ENCODE measurements at places on chromosomes 1 and 21. TPM values are rescaled to one million over a fixed set of nuclear protein-coding genes. Genes with fewer than 3 reads are reported as not detected.

DNA sequence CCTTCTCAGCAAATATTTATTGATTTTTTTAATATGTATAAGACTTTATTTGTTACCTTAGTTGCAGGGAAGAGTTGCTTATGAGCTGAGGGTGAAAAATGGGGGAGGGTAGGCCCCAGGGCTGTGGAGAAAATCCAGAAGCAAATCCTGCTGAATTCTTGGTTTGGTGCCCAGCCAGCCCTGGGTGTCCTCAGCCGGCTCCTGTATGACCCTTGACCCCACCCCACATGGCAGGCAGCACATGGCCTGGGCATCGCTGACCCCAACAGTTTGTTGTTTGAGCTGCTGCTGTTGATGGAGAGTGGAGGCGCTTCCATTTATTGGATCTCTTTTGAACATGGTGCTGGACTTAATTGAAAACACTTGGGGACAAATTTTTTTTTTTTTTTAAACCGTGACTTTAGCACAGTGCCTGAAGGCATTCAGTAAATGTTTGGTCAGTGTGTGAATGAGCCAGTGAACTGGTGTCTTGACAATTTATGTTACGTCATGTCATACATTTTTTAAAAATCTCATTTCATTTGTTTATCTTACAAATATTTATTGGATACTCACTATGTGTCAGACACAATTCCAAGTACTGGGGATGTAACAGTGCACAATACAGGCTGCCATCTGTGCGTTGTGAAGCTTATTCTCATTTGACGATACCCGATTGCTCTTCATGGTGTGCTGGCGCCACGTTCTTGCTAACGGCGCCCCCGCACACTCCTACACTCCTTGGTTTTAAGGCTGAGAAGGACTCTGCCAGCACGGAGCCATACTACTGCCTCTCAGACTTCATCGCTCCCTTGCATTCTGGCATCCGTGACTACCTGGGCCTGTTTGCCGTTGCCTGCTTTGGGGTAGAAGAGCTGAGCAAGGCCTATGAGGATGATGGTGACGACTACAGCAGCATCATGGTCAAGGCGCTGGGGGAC, 98.8 kb downstream of the MTR start:
- DNase-seq: no peak

GRCh38 chr21:44985441-44986401, 45.9 kb downstream of the SLX9 start:
- peak; percentile 12 for DNase-seq

The PCBP3 gene
- 2.9 TPM for total RNA-seq

- DNase-seq: no peak
Observed at GRCh38 chr1:70008660-70009059, 196.7 kb downstream of the LRRC40 start.

The TNFSF18 gene
- total RNA-seq: not detected

The RAB42 gene
- total RNA-seq: 1.2 TPM

DNA sequence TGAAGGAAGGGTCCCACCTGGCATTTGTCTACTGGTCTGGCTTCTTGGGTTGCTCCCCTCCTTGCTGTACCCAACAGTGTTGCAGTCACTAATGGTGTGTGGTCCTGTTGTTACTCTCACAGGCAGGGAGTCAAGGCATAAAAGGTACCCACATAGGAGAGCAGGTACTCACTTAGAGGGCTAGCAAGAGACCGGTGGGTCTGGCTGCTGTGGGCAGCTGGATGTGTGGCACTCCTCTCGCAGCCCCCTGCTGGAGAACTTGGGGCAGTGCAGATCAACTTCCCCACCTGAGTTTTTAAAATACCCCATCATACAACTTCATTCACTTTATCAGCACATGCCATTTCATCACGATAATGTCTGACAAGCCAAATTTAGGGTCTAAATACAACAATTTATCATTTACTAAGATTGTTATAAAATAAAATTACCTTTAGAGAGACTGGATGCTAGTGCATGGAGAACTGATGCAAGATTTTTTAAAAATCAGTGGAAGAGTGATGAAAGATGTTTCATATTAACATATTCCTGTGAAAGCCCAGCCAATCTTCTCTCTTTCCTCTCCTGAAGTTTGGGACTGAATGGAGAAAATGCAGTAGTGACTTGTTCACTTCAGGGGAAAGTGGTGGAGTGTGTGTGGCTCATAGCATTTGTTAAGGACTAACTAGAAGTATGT, 42.8 kb downstream of the ACP6 start:
- DNase-seq: peak; percentile 35

The SLFNL1 gene
- total RNA-seq: 0.16 TPM

DNA sequence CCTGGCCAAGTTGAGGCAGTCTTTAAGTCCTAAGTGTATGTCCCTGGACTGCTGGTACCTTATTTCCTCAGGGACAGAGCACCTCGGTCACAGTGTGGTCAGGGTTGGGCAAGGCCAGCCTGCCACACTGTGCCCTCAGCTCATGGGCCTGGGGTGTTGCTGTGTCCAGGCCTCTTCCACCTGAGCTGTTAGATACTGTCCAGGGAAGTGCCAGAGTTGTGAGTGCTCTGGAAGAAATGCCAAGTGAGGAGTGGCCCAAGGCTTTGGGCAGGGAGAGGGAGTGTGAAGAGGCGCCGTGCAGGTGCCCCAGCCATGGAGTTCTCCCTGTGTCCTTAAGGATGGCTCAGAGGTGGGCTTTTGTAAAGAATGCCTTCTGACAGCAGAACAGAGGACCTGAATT, 15.3 kb downstream of the URB2 start:
- DNase-seq: no peak

GRCh38 chr1:205493241-205494085, 11.0 kb upstream of the CDK18 start:
- DNase-seq: no peak

The OR2T4 gene
- not detected for total RNA-seq

DNA sequence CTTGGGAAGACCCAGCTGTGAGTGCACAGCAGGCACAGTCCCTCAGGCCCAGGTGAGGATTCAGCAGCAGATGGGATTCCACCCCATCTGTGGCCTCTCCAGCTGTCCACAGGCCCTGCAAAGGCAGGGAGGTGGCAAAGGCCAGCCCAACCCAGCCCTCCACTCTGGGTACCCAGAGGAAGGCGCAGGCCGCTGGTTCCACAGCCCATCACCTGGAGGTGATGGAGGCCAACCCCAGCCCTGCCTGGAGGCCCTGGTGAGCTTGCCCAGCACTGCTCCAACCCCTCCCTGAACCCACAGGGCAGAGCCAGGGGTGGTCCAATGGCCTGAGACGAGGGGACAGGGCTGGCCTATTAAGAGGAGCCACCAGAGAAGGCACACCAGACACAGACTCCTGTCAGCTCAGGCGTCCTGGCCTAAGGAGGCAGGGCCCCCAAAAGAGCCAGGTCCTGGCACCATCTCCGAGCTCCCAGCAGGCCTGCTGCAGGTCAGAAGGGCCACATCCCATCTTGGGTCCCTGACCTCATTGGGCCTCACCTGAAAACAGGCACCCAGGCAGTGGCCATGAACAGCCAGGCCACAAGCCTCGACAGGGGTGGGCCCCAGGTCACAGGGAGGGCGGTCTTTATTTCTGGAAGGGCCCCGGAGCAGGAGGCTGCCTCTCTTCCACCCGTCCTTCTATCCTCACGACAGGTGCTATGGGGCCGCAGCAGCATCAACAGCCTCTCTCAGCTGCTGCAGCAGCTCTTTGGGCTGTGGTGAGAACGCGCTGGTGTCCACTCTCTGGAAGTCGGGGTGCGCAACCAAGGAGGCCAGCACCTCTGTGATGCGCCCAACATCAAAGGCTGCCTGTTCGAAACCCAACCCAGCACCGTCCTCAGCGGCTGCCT, 3.2 kb downstream of the JMJD4 start:
- DNase-seq: no peak

DNA sequence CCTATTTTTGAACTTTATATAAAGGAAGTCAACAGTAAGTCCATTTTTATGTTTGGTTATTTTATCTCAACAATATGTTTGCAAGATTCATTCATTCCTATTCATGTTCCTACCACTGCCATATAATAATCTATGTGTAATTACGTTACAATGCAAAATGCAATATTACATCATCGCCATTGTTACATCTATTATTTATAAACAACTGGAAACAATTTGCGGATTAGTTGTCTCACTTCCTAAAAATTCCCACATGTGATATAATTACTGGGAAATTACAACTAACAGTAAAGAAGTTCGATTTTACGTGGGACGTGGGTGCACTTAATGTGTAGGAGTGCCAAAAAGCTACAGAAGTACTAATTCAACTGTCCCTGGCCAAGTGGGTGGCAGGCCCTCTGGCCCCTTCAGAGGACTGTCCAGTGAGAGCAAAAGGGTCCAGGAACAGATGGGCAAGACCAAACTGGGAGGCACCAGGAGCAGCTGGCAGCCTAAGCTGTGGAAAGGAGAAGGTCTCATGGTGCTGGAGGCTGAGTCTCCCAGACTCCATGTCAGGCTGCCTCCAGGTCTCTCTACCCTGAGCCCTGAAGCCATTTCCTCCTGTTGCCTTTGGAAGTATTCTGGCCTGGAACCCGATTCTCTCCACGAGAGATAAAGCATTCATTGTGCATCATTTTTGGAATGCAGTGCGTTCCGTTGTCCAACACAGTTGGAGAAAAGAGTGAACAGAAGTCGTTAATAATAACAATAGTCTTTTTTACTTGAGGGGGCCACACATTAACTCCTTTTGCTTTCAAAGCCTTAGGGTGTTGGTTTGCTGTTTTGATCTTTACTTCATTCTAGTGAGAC, 42.9 kb downstream of the TNNT2 start:
- no peak for DNase-seq

DNA sequence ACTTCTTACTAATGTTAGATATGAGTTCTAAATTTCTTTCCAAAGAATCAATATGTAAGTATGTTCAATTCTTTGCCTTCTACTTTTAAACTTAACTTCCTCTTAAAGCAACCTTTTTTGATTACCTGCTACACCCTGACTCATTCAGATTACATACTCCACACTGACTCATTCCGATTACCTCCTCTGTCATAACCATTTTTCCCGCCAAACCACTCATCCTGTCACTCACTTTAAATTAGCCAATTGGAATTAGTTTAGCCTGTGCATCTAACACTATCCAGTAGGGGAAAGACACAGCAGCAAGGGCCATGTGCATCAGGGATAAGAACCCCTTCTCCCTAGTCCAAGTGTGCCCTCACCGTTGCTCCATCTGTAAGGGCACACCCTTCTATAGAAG, 815.5 kb downstream of the BRINP3 start:
- no peak for DNase-seq

All from left ventricle myocardium inferior (tissue), 1 donor.